ENCODE measurements at places on chromosomes 5 and 9.
A peak's percentile ranks its signal among the peaks of the same experiment; 100 is the strongest.

- no peak for DNase-seq
Observed at GRCh38 chr5:59596586-59597350, 296.8 kb downstream of the PDE4D start.

DNA sequence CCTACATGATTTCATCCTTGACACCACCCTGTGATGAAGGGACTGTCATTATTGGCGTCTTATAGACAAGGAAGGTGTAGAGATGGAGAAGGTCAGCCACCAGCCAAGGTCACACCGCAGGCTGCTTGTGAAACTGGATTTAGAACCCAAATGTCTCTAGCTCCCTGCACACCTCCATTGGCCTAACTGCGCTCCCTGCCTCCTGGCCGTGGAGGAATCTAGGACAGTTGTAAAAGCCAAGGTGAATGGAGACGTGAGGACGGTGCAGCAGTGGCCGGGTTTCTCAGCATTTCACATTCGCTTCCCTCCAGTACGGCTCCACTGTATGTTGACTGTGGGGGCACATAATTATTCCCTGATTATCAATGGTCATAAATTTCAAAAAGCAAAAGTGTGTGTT is 119.9 kb downstream of the NSG2 start:
- no peak for DNase-seq

- DNase-seq: no peak
Observed at GRCh38 chr5:179263391-179264052, 81.7 kb downstream of the ADAMTS2 start.

- no peak for DNase-seq
Observed at GRCh38 chr5:62606878-62607277, 28.3 kb downstream of the LRRC70 start.

DNA sequence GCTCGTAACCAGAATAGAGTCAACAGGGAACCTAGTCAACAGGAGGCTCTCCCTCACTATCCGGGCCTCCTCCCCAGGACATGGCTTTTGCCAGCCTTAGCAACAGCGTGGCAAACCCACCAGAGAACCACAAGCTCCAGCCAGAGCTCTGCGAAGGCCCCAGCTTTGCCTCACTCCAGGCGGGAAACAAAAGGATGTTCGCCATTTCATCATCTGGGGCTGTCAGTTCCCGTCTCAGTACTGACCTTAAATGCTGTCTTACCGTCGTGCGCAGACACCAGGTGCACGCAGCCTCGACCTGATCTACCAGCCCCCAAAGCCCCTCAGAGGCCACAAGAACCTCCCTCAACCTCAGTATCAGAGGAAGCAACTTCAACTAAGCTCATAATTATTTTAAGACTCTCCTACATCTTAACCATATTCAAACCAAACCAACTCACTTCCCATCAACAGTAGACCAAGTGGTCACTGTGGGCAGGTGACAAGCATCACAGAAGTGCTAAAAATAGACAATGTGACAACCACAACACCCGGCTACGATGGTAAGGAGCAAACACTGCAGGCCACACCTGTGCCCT is 71.4 kb downstream of the SEMA4D start:
- peak; percentile 59 for DNase-seq

DNA sequence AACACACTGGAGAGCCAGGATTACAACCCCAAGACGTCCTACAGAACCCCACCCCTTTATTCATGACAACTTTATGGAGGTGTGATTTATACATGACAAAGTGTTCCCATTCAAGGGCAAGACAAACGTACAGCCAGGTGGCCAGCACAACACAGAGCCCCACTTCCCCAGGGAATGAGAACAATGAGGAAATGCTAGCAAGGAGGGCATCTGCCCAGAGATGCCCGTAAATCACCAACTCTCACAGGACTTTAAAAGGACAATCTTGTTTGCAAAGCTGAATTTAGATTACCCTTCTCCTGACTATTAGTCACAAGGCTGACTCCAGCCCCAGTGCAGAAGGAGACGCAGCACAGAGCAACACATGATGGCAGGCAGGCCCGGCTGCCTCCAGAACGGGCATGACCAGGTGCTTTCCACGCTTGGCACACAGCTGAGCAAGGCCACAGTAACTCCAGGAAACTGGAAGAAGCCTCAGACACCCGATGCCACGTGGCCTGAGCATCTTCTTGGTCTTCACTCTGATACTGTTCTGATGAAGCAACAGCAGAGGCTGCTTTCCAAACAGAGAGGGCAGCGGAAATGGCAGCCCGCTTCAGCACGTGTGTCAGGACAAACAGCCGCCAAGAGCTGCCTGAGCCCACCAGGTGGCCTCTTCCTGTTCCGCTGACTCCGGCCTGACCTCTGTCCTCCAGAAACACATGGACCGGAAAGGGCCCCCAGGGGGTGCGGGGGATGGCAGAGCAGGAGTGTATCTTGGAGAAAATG is 51.4 kb downstream of the ROR2 start:
- DNase-seq: no peak

DNA sequence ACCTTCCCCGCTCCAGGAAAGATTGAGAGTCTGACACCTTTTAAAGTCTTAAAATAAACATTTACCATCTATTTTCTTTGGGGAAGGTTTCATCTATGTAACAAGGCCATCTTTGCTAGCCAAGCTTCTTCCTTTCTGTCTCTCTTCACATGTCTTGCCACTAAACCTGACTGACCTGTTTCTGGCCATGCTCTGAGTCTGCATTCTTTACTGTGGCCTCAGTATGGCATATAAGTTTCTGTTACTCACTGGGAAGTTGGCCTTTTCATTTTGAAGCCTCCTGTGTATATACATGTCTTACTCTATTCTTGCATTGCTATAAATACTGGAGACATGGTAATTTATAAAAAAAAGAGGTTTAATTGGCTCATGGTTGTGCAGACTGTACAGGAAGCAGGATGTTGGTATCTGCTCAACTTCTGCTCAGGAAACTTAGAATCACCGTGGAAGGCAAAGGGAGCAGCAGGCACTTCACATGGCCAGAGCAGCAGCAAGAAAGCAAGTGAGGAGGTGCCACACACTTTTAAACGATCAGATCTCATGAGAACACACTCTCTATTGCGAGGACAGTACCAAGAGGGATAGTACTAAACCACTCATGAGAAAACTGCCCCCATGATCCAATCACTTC is 48.1 kb downstream of the KCNV2 start:
- no peak for DNase-seq

- DNase-seq: no peak
Observed at GRCh38 chr9:110455860-110456259, 118.2 kb upstream of the TXNDC8 start.

DNA sequence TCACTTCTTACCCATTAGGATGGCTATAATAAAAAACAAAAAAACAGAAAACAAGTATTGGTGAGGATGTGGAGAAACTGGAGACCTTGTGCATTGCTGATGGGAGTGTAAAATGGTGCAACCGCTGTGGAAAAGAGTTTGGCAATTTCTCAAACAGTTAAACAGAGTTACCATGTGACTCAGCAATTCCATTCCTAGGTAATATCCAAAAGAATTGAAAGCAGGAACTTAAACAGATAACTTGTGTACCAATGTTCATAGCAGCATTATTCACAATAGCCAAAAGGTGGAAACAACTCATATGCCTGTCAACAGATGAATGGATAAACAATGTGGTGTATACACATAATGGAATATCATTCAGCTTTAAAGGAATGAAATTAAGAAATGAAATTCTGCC is 28.9 kb downstream of the DCP2 start:
- DNase-seq: no peak

GRCh38 chr5:170338933-170339779 is 41.6 kb upstream of the LCP2 start:
- peak; percentile 34 for DNase-seq

DNA sequence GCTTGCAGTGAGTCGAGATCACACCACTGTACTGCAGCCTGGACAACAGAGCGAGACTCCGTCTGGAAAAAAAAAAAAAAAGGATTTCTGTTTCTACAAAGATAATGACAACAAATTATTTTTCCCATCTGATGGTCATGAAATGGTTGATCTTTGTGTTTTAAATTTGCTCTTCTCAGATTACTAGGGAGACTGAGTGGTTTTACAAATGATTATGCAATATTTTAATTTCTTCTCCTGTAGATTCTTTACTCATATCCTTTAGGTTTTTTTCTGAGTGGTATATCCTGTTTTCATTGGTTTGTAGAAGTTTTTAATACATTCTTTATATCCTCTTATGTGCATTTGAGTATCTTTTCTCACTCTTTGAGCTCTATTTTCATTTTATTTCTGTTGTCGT is 20.6 kb upstream of the AUH start:
- DNase-seq: no peak

- DNase-seq: no peak
Observed at GRCh38 chr5:179264053-179264782, 81.0 kb downstream of the ADAMTS2 start.

Measured in stimulated activated CD8-positive, alpha-beta memory T cell treated with anti-CD3 and anti-CD28 coated beads, Interleukin-15, amount 100 ng/mL, for 48 hours (primary cell).